Foreskin fibroblast (primary cell): ENCODE measurements at places on chromosomes 6 and 20.

- no peak for DNase-seq
These were observed 8.3 kb downstream of the SCML4 start for GRCh38 chr6:107815846-107816245.

- peak; percentile 89 for DNase-seq
These were observed 443.7 kb downstream of the GJA1 start for GRCh38 chr6:121879149-121879548.

GRCh38 chr6:14735956-14736486 lies 509.8 kb upstream of the JARID2 start:
- no peak for DNase-seq

DNA sequence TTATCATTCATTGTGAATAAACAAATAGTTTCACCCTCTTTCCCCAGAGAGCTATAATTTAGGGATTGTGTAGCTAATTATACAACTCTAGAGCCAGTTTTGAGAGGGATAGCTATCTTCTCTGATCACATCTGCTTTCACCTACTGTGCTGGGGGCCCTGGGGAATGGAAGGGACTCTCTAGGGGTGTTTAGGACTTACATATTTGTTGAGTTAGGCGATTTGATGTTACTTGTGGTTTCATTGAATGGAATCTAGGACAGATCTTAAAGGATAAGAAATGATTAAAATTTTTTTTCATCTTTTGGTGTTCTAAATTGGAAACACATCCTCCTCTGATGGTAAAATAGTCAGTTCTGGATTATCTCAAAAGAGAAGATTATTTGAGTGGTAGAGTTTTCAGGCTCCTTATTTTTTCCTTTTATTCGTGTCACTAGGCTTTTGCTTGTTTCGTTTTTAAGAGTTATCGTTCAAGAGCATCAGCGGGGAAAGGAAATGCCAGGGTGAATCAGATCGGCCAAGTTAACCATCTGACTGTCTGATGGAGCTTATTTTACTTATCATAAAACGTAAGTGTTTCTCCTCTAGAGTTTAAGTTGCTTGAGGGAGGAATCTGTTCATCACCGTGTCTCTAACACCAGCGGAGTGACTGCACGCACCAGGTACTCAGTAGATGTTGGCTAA lies 236.7 kb downstream of the FARS2 start:
- peak; percentile 90 for DNase-seq

DNA sequence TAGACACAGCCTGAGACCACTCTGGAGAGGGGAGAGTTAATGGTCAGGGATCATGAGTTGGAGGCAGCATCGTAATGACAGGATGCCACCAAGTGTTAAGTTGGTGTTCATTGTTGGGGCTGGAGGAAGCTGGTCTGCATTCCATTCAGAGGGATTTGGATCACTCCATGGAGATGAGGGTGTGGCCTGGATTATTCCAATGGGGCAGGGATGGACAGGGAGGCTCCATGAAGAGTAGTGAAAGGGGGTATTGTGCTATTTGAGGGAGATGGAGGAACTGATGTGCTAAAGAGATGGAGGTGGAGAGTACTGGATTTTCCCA lies 1.1 kb downstream of the SAPCD1 start:
- peak; percentile 84 for DNase-seq

DNA sequence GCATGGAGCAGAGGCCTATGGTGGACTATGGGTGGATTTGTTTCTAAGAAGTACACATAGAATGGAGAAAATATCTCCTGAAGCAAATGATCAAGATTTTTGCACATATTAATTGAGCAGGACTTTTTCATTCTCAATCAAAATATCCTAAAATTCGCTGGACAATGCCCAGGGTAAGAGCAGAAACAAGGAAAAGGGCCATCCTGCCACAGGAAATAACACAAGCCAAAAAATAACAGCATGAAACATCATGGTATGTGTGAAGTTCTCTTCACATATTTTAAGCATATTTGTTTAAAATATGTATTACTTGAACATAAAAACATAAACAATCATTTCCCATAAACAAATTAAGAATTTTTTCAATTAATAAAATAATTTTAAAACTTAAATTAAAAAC lies 868.9 kb downstream of the EPHA7 start:
- no peak for DNase-seq
